NCI-H345 (cell line): ENCODE measurements at places on chromosomes 3 and 15.

DNA sequence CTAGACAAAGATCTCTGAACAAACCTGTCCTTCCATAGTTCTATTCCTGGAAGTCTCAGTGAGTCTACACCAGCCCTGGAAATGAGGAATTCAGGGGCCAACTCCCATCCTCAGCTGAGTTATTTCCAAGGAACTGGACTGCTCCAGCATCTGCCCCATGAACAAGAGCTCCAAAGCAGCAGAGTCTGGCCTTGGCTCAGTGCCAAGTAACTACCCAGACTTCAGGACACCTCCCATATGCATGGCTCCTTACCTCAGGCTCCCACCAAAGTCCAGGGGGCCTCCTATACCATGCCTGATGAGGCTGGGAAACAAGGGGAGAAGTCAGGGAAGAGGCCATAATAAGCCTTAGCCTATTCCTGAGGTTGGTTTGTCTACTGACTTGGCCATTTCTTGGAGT is 45.0 kb downstream of the FAIM start:
- no peak for DNase-seq

GRCh38 chr3:52281981-52282801 is 3.7 kb upstream of the WDR82 start:
- no peak for DNase-seq

- no peak for DNase-seq
Measured at GRCh38 chr3:9111866-9112265, 137.6 kb downstream of the SRGAP3 start.

GRCh38 chr3:50010959-50011358 is 71.0 kb downstream of the RBM6 start:
- DNase-seq = no peak

GRCh38 chr3:70889162-70890019 is 577.0 kb upstream of the MDFIC2 start:
- no peak for DNase-seq

DNA sequence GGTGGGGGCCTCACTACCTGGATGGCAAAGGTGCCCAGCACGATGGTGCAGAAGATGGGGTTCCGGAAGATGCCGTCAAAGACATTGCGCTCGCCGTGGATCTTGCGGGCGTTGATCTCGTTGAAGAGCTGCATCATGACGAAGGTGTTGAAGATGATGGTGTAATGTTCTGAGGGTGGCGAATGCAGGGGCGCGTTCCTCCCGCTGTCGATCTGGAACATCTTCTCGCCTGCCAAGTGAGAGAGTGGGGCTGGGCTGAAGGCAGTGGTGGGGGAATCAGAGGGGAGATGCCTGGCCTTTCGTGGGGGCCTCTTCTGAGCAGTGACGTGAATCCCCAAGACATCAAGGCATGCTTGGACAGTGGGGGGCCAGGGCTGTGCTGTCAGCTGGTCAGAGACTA is 19.6 kb upstream of the SEC13 start:
- DNase-seq = no peak

- DNase-seq = peak; percentile 63
Measured at GRCh38 chr15:73716417-73716816, 32.2 kb downstream of the CD276 start.

DNA sequence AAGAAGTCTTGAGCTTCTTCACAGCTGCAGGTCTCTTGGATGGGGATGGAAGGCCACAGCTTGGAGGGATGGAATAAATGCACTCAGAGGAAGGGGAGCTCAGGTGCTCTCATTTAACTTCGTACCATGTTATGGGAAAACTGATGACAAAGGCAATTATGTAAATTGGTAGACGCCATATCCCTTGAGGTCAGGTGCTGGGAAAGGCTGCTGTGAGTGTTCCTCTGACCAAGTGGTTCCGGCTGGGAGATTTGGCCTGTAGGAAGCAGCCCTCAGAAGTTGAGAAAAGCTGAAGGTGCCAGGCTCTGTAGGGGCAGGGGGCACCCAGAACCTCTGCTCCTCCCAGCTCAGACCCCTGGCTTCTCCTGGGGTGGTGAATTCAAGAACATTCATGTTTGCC is 47.1 kb downstream of the FAH start:
- DNase-seq = no peak

GRCh38 chr3:151297429-151297828 is 19.1 kb upstream of the P2RY14 start:
- DNase-seq = no peak

DNA sequence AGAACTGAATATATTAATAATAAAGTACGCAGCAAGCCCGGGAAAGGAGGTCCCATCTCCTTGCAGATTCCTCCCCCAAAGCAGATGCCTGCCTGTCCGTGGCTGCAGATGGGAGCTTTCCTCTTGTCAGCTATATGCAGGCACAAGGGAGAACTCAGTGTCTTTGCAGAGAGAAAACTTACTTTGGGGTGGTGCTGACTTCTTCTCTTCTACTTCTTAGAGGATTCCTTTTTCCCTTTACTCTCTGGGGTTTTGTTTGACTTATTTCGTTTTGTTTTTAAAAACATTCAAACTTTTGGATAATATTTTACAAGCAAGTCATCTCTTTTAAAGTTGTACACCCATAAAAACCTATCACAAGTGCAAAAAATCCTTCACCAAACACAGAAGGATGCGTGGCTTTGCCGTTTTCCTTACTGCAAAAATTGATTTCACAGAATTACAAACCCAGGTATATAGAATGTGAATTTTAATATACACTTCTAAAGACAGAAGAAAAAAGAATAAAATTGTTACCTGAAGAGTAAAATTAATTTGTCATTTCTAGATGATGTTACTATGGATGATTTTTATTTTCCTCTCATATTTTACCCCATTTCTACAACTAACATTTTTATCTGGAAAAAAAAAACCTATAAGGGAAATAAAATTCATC is 65.3 kb upstream of the IGF1R start:
- DNase-seq = no peak

GRCh38 chr15:63587527-63587926 is 9.7 kb upstream of the FBXL22 start:
- DNase-seq = no peak

DNA sequence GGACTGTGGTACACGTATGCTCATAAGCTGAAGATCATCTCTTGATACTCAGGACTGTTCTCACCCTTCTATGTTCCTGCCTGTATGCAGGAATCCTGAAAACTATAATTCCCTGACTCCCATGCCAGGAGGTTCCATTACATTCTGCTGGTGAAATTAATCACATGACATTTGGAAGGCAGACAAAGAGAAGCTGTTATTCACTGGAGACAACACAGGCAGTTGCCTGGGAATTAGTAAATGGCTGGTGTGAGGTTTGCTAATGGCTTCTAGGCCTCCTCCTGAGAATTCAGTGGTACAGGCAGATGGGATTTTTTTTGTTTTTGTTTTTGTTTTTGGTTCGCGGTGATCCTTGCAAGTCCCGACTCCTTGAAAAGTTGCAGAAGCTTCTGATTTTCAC is 91.4 kb downstream of the CTNNB1 start:
- DNase-seq = no peak

DNA sequence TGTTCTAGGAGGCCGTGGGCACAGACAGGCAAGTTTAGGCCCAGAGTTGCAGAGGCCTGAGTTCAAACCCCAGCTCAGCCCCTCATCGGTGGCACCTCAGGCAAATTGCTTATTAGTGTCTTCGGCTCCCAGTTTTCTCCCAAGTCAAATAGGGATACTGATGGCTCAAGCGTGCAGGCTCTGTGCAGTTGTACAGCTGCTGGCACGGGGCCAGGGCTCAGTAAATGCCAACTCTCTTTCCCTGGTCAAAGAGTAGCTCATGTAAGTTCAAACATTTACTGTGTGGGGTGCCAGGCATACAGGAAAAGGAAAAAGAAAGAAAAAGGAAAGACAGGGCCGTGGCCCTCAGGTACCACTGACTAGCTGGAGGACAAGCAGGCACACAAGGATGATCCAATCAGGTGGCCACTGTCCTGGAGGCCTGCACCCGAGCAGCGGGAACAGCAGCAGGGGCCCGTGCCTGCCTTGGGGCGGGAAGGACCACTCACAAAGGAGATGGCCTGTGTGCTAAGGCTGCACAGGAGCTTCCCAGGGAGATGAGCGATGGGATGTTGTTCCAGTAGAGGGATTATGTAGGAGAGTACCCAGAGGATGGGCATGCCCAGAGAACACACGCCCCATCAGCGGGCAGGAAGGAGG is 70.8 kb downstream of the TBC1D2B start:
- no peak for DNase-seq

- DNase-seq = no peak
Measured at GRCh38 chr3:147737376-147737775, 328.2 kb downstream of the ZIC1 start.

GRCh38 chr15:83854321-83854720 is 200.4 kb downstream of the ADAMTSL3 start:
- DNase-seq = no peak

GRCh38 chr3:197333901-197334639 is 35.7 kb upstream of the DLG1 start:
- DNase-seq = no peak

DNA sequence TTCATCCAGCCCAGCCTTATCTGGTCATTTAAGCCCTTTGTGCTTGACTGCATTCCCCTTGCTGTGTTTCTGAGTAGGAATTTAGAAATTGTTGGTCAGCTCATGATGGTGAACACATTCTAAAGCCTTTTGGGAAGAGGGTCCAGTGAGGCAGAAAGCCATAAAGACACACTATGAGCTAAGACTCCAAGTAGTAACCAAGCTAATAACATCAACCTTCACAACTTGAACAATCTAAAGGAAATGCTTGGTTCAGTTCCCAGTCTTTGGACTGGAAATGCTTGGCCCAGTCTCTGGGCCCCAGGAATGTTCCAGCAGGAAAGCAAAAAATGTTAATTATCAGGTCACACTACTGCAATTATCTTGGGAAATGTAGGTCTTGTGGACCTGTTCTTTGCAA is 7.7 kb downstream of the PLSCR1 start:
- DNase-seq = no peak

GRCh38 chr3:130992344-130992743 is 34.3 kb downstream of the ASTE1 start:
- DNase-seq = no peak

DNA sequence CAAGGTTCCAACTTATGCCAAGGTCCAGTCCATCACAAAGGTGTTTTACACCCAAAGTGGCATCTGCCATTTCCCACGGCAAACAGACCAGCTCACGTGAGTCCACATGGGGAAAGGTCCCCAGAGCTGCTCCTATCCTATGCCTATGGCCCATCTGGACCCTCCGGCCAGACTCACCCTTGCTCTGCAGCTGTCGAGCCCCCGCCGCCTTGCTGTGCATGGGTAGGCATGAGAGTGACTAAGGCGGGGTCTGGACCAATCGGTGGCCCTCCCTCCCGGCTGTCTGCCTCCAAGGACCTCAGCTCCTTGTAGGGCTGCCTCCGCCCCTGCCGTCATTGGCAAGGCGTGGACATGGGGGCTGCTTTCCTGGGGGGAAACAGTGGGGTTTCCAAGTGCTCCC is 26.9 kb downstream of the DNASE1L3 start:
- no peak for DNase-seq

DNA sequence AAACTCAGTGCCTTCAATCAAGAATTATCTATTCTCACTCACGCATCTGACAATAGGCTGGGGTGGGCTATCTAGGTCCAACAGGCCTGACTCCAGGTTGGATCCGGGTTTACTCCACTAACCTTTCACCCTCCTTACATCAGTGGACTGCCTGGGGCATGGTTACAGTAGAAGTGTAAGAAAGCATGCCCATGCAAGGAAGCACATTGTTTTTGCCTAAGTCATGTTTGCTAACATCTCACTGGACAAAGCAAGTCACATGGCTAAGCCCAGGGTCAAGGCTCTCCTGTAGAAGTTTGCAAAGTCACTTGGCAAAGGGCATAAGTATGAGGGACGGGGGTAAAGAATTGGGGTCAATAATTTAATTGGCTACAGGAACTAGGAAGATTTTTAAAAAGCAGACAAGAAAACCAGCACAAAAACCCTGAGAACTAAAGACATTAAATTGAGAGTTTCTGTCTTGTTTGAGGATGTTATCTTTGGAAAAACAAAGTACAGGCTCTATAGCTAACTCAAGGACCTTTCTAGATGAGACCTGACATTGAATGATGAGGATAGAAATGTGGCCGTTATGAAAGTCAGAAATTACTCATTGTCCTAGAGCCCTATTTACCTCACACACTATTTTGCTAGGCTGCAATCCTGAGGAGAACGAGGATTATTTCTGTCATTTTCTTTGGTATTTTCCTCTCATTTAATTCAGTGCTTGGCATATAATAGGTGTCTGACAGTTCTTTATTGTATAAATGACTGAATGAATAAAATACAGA is 214.2 kb downstream of the IL20RB start:
- no peak for DNase-seq

GRCh38 chr15:91865486-91865885 is 12.0 kb downstream of the SLCO3A1 start:
- no peak for DNase-seq

- DNase-seq = no peak
Measured at GRCh38 chr15:74137537-74137894, 7.1 kb downstream of the ISLR2 start.

DNA sequence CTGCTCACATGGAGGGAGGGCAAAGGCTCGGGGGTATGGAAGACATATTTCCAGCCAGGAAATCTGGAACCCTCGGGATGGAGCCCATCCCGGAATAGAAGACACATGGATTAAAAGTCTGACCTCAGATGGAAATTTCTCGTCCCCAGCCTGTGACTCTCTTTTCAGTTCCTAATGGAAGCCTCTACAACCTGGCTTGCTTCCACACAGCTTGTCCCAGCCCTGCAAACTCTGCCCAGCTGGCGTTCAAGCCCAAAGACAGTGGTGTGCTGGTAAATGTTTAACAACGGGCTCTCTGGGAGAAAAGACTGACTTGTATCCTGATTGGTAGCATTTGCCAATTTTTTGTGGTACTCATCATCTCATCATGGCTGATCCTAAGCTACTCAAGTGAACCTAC is 35.6 kb upstream of the TLE3 start:
- no peak for DNase-seq

DNA sequence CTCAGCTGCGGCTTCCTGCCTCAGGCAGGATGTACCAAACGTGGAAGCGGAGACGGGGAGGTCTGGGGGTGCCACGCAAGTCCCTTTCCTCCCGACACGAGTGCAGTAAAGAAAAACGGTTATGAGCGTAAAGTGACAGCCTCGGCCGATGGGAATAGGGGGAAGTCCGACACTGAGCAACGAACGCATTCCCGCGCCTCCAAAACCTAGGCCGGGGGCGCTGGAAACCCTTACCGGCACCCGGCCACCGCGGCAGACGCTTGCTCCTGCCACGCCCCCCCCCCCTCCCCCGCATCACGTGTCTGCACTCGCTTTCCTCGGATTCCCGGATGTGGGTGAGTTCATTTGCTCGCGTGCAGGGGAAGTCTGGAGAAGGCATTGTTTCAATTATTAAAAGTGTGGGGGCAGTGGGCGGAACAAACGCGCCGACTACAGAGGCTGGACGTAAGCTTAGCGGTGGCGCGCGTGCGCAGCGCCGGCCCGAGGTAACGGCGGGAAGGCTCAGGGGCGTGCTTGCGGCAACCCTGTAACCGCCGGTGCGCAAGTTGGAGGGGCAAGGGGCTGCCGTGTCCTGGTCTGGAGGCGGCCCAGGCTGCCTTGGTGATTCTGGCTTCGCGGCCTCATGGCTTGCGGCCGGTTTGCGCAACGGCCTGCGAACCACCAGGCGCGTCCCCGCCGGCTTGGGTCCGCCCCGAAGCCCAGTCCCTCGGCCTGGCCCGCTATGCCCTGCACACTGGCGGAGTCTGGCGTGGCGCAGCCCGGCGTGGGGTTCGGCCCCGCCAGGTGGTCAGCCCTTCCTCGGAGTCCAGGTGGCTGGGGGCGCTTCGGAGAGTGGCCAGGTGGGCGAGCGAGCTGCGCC is at the start of the genes ANAPC13 and CEP63:
TSS of gene ANAPC13 (minus strand) at position 268 of the 859 bp plus-strand sequence. CDS start 3,081 bp downstream, outside the sequence.
TSS of gene CEP63 (plus strand) at position 340 of the 859 bp plus-strand sequence. CDS start 9,264 bp downstream, outside the sequence.
- DNase-seq = peak; percentile 95

GRCh38 chr15:68487087-68487843 is 55.3 kb upstream of the ITGA11 start:
- no peak for DNase-seq

- no peak for DNase-seq
Measured at GRCh38 chr3:31680072-31680870, 147.5 kb downstream of the STT3B start.

GRCh38 chr3:58535531-58536500 is 1.2 kb downstream of the ACOX2 start:
- no peak for DNase-seq
